ENCODE measurements at places on chromosomes 5 and 9.
A peak's percentile ranks its signal among the peaks of the same experiment; 100 is the strongest.

DNA sequence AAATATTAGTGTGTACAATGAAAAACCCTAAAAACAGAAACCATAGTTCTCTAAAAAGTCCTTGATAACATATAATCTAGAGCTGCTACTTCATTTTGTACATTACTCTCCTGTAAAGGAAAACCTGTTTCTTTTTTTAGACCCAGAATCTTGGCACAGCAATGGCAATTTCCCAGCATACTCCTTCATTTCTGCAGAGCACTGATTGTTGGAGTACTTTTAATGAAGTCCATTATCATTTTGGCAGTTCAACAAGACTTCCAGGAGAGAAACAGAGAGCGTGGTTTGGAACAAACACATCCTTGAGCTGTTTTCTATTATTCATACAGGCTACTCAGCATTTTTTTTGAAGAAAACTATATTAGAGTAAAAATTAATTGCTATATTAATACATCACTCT lies 22.7 kb upstream of the MROH2B start:
- DNase-seq = no peak

- no peak for DNase-seq
Measured at GRCh38 chr5:168770996-168771395, 191.8 kb upstream of the PANK3 start.

DNA sequence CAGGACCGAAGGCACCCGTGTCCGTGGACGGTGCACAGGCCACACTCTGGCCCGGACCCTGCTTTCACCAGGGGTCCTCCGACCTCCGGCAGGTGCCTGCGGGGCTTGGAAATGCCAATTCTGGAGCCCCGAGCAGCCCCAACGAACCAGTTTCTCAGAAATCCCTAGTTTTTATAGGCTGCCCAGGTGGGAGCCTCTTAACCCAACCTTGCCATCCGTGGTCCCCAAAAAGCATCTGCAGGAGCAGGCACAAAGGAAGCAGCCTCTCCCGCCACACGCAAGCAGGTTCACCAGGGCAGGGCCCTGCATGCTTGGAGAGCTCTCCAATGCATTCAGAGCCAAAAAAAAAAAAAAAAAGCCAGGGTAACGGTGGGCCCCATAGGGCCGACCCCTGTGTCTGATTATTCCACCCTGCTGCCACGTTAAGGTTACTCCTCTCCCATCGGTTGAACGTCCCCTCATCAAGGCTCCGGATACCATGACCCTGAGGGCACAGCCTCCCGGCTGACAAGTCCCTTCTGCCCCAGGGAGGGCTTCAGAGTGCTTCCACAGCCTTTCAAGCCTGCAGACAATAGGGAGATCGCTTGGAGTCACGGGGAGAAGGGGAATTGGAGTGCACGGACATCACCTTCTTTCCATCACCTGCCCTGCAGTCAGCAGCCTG lies 796 bp upstream of the TPRN start:
- DNase-seq = no peak

DNA sequence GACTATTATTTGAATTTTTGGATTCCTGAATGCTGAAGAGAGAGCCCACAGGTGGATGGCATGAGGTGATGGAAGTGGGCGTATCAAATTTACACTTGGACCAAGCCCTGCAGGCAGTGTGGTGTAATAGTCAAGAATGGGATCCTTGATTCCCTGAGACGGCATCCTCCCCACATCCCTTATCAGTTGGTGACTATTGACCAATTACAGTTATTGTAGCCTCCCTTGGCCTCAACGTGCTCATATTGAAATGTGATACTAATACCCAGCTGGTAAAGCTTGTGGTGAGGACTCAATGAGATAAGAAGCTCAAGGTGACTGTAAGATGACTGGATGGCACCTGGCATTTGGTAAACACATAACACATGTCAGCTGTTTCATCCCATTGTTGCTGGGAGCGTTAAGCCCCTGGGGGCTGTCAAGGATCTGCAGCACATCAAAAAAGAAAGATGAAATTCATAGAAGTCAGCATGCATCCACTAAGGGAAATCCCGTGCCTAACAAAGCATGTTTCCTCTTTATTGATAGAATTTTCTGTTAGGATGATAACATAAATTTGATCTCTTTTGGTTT lies 65.6 kb upstream of the IRX2 start:
- DNase-seq = no peak

DNA sequence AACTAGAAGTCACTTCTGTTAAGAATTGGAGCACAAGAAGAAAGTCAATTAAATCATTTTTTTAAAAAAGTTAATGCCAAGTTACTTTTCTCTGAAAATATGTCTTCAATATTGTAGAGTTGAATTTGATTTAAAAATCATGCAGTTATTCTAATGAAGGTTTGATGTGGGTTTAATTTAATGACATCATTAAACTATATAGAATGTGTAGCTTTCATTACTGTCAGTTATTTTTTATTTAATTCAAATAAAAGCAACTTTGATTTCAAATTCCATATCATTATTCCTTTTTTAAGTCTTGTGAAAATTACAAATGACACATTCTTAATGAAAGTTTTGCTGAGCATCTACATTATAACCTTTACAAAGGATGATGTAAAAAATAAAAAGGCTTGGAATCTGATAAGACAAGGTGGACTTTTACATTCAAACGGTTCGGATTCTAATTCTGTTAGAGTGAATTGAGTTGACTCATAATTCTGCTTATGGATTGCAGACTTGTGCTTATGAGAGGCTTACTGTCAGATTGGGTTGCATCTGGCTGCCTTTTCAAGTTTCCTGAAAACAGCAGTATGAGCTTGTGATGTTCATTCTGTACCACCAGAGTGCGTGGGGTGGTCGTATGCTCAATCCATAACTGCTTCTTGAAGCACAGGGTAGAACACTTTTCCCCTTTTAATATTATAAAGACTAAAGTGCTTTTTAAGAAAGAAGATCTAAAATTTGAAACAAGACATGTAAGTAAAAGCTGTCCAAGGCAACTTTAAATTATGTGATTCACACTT lies 253.0 kb upstream of the ARRDC3 start:
- no peak for DNase-seq

DNA sequence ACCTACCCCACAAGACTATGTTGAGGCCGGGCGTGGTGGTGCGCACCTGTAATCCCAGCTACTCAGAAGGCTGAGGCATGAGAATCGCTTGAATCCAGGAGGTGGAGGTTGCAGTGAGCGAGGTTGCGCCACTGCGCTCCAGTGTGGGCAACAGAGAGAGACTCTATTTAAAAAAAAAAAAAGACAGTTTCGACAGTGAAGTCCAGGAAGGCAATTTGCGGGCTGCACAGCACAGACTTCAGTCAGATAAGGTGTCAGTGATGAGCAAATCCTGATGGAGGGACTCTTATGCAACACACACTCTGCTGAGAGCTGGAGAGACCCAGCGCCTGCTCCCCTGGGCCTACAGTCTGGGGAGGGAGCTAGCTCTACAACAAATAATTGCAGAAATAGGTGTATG lies 14.2 kb downstream of the CCNJL start:
- DNase-seq = no peak

DNA sequence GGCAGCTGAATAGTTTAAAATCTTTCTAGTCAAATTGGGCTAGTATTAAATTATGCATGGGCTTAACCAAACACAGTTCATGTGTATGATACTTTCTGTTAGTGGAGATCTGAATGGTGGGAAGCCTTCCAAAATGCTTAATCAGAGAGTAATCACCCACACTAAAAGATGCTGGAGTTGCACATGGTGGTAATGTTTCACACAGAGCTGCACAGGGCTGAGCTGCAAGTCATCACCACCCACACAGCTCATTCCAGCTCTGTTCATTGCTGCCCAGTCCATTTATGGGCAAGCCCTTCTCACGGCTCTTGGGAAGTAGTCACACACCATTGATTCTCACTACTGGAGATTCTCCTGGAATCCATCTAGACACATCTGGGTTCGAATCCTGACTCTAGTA lies 351.5 kb upstream of the KCNN2 start:
- no peak for DNase-seq

DNA sequence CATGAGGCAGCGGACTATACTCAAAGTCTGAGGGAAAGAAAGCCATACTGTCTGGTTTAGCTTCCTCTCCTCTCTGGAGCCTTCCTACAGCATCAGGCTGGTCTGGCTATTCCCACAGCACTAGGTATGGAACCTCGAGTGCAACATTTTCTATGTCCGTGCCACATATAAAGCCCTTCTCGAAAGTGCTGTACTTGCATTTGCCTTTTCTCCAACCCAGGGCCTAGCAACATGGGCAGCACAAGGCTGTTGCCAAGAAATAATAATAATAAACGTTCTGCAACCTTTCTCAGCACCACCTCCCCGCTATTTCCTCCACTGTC lies 804 bp downstream of the MED10 start:
- DNase-seq = no peak

DNA sequence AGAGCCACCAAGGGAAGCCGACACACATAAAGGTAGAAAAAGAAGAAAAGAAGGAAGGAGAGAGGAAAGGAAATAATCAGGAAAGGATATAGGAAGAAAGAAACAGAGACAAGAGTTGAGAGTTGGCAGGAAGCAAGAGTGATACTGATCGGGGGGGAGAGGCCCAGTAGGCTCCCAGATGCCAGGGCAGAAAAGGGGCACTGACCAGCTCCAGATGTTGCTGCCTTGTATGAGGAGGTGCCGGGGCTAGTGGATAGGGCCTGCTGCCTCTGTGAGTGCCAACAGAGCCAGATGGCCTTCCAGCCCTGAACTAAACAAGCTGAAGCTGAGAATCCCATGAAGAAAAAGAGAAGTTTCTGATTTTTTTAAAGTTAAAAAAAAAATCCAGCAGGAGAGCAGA lies 82.0 kb upstream of the TRIM32 start:
- no peak for DNase-seq

DNA sequence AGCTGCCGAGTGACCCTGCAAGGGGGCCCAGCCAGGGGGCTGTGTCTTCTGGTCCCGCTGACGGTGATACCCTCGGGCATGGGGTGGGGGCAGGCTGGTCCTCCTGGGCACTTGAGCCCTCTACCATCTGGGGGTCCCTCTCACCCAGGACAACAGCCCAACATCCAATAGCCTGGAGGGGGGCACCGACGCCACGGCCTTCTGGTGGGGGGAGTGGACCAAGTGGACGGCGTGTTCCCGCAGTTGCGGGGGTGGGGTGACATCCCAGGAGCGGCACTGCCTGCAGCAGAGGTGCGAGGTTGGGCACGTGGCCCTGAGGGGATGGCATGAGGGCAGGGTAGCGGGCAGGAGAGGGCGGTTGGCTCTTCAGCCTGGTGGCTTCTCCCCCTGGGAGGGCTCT lies 2.8 kb downstream of the ADAMTSL2 start:
- DNase-seq = no peak

GRCh38 chr9:127629468-127630081 lies 17.5 kb downstream of the STXBP1 start:
- no peak for DNase-seq

DNA sequence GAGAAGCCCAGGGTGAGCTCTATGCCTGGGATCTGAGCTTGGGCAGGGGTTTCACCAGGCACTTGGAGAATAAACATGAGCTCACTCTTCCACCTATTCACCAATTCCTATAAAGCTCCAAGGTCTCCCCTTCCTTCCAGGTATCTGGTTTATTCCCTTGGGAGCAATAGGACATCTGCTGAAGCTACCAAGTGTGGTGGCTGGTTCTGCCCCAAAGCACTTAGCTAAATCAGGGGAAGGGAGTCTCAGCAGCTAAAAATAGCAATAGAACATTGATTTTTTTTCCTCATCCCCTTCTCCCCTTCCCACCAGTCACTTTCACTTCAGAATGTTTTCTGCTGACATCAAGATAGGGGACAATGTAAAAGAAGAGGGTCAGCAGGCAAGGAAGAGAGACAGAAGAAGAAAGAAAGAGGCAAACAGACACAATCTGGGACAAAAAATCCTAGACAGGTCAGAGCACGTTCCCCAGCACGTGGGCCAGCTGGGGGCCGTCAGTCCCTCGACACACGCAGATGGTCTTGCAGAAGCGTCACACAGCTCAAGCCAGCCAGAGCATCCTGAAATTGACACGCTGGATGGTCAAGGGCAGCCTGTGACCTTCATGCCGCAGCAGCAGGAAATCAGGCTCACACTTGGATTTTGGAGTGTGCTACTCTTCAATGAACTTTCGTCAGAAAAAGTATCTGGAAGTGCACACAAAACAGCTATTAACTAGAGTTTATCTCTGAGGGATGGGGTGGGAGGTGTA lies 176.0 kb downstream of the ZNF608 start:
- no peak for DNase-seq

- no peak for DNase-seq
Measured at GRCh38 chr5:74786851-74787250, 19.8 kb downstream of the NSA2 start.

DNA sequence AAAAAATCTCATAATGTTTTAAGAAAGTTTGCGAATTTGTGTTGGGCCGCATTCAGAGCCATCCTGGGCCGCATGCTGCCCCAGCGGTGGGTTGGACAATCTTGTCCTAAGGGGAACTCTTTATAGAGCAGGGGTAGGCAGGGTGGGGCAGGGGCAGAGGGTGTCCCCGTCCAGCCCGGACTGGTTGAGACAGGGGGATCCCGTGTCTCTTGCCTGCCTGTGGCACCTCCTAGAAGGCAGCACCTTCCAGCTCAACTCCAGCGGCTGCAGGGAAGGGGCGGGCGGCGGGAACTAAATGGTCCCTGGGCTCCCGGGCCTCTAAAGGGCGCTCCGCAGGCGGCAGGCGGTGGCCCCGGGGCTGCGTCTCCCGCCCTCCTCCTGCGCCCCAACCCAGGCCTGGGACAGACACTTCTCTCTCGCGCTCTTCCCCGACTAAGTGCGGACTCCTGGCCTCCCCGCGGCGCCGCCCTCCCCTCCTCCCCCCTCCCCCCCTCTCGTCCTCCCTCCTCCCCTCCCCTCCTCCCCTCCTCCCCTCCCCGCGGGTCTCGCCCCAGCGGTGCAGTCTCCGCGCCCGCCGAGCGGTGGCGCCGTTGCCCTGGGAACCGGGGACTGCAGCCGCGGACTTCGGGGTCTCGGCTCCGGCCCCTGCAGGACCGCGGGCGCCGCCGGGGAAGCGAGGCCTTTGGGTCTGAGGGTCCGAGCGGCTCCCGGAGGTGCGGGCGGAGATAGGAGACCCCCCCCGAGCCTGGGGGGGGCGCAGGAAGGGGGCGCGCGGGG lies 132.6 kb downstream of the MRPL36 start:
- DNase-seq = peak; percentile 32

DNA sequence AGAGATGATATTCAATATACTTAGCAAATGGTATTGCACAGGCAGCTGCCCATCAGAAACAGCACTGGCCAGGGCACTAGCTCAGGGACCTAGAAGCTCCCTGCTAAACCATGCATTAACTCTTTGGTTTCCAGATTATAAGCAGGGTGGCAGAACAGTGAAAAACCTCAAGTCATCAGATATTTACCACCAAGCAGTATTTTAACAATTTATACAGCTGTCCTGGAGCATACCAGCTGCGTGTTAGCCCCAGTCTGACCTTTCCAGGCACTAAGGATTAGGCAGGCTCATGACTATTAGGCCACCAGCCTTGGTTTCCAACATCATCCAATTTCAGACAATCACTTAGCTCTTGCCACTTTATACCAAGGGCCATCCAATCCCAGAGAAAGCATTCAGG lies 326.5 kb downstream of the CAAP1 start:
- DNase-seq = no peak

Measured in stimulated activated CD4-positive, alpha-beta T cell treated with anti-CD3 and anti-CD28 coated beads, Interleukin-4, amount 100 ng/mL, for 24 hours (primary cell).